Psoas muscle (tissue), 8 donors: ENCODE measurements at places on chromosomes 13 and 19.

DNA sequence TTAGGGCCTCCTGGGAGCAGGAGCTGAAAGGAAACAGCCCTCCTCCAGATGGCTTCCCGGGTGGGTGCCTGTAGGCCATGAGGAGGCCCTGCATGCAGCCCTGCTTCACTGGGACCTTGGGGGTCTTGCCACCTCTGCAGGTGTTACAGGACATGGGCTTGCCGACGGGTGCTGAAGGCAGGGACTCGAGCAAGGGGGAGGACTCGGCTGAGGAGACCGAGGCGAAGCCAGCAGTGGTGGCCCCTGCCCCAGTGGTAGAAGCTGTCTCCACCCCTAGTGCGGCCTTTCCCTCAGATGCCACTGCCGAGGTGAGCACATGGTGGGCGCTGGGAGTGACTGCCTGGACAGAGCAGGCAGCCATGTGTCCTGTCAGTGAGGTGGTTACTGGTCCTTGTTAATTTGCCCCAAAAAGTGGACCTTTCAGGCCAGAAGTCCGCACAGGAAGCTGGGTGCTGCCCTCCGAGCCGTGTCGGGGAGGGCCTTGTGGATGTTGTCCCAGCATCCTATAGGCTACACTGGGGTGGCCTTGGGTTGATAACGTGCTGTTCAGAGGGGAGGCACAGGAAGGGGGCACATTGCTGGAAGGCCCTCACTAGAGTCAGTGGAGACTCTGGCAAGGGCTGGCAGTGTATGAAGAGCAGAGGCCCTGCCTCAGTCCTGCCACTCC lies 18.7 kb upstream of the QTRT1 start:
- DNase-seq: no peak

DNA sequence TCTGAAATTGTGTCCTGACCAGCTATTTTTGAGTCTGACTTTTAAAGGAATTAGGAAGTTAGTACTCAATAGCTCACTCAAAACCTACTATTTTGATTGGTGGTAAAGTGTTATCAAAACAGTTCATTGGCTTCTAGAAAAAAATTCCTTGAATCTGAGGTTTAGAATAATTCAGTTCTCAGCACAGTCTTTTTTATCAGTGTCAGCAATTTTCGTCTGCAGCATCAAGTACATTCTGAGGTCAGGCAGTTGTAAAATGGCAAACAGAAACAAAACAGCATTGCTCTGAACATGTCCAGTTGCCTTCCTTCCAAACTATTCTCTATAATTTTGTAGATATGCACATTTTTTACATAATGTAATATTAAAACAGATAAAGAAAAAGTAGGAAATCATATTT lies 1644.1 kb downstream of the SLITRK5 start:
- no peak for DNase-seq

- DNase-seq: no peak
Observed at GRCh38 chr13:99124794-99125316, 75.8 kb upstream of the UBAC2 start.

DNA sequence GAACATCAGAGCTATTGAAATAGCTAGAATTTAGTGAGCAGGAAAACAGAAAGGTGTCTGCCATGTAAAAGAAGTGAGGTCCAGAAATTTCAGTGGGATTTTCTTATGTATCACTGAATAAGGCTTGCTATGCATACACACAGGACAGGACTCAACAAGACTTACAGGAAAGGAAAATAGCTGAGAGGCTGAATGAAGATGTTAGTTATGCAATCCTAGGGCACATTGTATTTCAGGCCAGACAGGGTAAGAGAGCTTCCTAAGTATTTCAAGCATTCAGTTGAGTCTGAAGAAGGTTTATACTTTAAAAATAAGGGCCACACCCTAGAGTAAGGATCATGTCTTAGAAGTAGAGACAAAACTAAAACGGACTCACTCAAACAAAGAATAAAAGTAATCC lies 419.9 kb upstream of the PRR20A start:
- DNase-seq: no peak
